ENCODE measurements at places on chromosomes 4 and X. TPM values are rescaled to one million over a fixed set of nuclear protein-coding genes. Genes with fewer than 3 reads are reported as not detected.

Gene SYN1
- total RNA-seq = 1.5 TPM

- DNase-seq = no peak
Observed at GRCh38 chrX:136691028-136691809, 43.3 kb downstream of the CD40LG start.

DNA sequence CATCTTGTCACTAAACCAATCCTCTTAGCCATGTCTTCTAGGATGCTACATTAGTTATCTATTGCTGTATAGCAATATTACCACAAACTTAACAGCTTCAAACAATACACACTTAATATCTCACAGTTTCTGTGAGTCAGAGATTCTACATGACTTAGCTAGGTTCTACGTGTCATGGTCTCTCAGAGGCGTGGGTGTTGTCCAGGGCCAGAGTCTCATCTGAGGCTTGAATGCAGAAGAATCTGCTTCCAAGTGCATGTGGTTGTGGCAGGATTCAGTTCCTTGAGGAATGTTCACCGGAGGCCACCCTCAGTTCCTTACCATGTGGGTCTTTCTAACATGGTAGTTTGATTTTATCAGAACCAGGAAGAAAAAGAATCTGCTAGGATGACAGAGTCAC is 26.4 kb downstream of the PPP1R2C start:
- no peak for DNase-seq

DNA sequence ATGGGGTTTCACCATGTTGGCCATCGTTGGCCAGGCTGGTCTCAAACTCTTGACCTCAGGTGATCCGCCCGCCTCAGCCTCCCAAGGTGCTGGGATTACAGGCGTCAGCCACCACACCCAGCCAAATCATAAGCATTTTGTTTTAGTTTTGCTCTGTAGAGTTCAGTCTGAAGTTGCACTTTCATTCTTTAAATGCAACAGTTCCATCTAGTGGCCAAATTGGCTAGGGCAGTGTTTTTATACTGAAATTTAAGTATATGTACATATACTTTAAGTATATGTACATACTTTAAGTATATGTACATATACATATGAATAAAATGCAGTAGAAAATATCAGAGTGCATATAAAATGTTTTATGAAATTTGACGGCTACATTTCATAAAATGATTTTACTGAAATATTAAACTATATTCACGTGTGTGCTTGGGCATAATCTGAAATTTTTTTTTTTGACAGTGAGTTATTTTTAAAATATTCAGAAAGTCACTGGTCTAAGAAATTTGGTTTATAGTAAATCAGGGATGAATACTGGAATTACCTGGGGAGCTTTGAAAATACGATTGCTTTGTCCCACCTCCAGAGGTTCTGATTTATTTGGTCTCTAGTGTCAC is 145.5 kb downstream of the NWD2 start:
- no peak for DNase-seq

GRCh38 chr4:3108211-3108610 is 33.7 kb downstream of the HTT start:
- no peak for DNase-seq

GRCh38 chr4:102780476-102781144 is 19.8 kb upstream of the MANBA start:
- DNase-seq = no peak
